Epithelial cell of prostate (primary cell): ENCODE measurements at places on chromosomes 5 and 9.

DNA sequence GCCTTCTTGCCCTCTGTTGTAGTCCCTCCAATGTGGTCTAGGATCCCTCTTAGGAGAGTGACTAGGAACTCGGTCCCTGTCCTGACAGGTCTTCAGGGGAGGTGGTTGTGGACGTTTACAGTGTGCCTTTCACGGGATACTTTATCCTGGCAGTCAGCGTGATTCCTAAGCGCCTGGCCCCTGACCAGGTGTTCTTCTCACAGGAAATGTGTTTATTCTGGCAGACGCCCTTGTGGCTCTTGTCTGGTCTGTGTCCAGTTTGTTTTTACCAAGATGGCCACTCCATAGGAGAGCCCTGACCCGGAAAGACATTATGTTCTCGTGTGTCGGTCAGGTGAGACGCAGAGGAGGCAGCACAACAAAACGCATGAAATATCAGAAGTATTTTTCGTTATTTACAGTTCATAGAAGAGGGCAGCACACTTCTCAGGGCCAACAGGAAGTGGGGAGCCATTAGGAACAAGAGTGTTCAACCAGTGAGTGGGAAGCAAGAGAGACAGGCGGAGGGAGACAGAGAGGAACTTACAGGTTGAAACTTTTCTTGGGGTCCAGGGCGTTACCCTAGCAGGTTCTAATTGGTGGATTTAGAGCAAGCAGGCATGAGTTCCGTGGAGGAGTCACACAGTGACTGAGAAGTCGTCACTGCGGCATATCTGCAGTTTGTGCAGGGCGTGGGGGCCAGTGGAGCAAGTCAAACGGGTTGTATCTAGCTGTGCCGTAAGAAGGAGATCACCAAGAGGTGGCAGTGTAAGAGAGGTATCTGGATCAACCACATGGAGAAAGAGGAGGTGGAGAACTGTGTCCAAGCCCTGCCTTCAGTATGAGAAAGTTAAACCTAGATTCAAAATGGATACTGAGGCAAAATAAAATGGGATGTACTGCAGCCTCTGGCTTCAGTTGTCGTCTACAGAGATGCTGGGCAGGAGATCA is 412.9 kb downstream of the ZSWIM6 start:
- DNase-seq = no peak

GRCh38 chr5:17189381-17190036 is 27.9 kb upstream of the BASP1 start:
- DNase-seq = no peak

GRCh38 chr5:9071074-9071473 is 474.8 kb downstream of the SEMA5A start:
- no peak for DNase-seq

- no peak for DNase-seq
Observed at GRCh38 chr5:178350361-178351220, 118.0 kb upstream of the PHYKPL start.

GRCh38 chr5:71586052-71586940 is 844 bp upstream of the MCCC2 start:
- no peak for DNase-seq

DNA sequence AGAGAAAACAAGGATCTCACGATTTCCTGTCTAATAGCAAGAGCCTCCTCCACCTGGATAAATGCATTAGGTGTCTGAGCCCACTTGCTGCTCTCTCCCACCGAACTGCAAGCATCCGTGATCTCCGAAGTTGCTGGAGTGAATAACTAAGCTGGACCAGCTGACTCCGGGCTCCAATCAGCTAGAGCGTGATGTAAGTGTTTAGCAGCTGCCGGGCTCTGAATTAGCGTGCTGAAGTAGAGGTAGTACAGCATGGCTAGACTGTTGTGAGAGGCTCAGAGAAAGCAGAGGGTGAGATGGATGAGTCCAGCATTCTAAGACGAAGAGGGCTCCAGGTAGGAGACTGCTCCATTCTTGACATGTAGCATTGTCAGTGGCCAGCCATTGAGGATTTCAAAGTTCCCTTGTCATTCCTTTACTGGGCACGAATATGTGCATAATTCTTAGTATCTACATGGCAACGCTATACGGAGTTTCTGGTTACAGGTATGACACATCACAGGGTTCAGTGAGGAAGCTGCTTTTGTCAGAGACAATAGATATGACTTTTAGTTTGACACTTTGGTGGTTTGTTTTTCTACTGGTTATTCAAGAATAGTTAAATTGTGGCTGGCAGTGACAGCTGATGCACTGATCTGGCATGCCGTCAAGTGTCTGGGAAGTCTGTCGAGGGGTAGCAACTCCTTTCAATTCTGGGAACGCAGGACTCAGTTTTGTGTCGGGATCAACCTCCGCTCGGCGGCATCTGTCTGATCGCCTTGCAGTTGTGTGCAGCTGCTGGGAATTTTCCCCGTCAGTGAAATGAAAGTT is 232.6 kb downstream of the MAST4 start:
- DNase-seq = peak; percentile 59

DNA sequence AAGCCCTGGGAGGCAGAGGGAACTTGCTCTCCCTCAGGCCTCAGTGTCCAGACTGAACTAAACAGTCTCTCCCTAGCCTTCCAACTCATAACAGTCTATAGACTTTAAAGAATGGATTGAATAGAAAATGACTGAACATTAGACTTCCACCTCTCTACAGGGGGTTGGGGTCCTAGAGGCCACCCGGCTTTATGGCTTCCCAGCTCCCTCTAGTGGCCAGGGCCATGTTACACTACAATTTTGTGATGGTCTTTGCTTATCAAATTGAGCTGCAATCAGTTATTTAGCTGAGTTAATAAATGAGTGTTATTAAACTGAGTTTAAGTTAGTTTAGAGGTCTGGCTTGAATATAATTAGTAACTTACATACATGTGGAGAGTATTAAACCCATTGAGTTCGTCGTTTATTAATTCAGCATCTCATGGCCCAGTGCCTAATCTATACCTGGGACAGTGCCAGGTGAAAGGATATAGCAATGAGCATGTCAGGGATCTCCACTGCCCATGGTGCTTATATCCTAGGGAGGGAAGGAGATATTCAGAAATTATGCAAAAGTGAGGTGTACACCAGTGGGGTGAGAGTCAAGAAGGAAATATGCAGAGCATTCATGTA is 105.2 kb downstream of the SH3TC2 start:
- no peak for DNase-seq
